ENCODE measurements at places on chromosomes 7 and 10.

GRCh38 chr10:71603150-71603549 lies 116.4 kb downstream of the C10orf105 start:
- no peak for DNase-seq

DNA sequence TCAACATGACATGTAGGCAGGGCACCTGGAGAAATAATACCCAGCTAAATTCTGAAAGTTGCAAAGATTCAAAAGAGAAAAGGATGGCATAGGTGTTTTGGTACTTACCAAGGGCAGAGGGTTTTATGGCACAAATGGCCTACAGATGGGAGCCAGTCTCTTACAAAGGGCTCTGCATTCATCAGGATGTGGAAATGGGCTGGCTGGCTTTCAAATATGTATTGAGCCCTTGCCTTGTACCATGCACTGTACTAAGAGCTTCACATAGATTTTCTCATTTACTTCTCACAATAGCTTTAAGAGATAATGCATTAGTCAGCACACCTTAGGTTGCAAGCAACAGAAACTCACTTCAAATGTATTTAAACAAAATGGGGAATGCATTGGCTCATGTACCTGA lies 327.1 kb downstream of the BICC1 start:
- DNase-seq: no peak

DNA sequence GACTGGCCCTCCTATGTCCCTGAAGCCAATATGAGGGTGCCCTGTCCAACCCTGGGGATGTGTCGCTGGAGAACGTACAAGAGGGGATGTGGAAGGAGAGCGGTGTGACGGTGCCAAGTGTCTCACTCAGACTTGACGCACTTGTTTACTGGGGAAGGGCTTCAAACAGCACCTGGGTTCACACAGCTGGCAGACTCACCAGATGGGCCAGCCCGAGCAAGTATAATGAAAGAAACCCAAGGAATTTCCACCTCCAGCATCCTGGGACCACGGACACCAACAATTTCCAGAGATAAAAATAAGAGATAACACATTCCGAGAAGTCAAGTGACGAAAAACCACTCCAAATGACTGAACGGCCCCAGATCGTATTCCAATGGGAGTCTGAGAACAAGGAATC lies 5.3 kb downstream of the ATP5MF start:
- no peak for DNase-seq

GRCh38 chr10:72265508-72265907 lies 8.2 kb upstream of the DDIT4 start:
- no peak for DNase-seq

DNA sequence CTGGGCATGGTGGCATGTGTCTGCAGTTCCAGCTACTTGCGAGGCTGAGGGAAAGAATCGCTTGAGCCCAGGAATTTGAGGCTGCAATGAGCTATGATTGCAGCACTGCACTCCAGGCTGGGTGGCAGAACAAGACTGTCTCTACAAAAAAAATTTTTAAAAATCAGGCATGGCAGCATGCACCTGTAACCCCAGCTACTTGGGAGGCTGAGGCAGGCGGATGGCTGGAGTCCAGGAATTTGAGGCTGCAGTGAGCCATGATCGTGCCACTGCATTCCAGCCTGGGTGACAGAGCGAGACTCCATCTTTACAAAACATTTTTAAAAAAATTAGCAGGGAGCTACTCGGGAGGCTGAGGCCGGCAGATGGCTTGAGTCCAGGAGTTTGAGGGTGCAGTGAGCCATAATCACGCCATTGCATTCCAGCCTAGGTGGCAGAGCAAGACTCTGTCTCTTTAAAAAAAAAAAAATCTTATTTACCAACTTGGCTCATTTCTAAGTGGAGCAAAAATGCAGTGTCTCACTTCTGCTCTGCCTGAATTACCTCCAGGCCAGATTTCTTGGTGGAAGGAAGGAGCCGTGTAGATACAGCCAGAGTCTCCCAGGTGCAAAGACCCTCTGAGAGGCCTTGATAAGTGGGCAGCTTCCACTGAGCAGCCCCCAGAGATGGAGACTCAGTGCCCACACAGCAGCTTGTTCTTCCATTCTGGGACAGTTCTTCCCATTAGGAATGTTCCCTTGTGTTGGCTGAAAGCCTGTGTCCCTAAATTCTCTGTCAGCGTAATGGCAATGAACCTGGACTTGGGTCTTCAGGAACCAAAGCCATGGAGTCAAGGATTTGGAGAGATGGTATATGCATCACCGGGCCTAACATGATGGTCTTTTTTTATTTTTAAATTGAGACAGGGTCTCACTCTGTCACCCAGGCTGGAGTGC lies 30.0 kb downstream of the GTF2IRD1 start:
- DNase-seq: no peak

DNA sequence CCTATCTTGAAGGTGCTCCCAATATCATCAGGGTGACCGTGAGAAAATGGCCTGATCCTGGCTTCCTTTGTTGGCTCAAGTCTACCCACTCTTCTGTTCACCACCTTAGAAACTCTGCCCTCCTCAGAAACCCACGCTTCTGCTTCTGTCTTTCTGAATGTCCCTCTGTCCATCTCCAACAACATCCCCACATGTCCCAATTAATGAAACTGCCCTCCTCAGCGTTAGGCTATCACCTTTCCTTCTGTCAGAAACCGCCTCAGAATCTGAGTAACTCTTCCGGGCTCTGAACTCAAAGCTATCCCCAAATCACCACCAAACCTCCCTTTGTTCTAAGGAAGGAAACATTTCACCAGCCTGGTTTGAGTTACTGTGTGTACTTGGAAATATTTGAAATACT lies 315.8 kb upstream of the ZNF32 start:
- no peak for DNase-seq

DNA sequence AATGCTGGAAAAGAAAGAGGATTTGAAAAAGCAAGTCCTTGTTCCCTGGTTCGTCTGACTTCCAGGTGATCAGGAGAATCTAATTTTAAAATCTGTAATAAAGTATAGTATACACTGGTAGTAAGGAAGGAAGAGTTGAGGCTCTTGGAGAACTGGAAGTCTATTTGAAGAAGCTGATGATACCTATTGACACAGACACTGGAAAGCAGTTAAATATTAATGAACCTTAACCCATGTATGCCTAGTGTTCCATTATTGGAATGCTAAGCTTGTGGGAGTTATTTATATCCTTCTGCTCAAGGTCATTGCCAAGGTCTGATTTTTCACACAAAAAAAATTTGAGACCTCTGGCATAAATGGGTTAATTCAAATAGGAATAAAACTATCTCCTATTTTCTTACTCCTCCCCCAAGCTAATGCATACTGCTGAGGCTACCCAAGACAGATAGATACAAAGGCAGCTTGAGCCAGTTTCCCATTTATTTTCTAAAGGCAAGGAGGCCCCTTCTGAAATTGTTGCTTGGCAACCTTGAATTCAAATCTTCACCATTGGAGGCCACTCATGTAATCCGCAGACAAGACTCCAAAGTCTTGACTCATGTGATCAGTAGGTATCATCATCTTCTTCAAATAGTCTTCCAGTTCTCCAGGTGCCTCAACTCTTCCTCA lies 110.2 kb downstream of the FZD1 start:
- no peak for DNase-seq

- no peak for DNase-seq
These were observed 61.7 kb downstream of the AUTS2 start for GRCh38 chr7:69659983-69660382.

DNA sequence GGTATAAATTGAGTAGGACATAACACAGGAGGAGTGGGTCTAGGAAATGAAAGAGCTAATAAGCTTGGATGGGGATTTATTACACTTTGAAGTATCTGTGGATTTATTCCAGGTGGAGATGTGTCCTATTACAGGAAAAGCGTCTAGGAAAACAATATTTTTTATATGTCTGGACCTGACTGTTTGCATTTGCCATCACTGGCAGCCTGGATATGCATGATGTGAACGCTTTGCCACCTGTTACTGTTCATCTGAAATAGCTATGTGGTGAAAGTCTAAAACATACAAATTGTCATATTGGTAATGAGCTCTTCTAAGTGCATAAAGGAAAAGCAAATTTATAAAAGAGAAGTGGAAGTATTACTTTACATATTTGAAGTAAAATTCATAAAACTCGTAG lies 31.6 kb upstream of the AGMO start:
- no peak for DNase-seq

DNA sequence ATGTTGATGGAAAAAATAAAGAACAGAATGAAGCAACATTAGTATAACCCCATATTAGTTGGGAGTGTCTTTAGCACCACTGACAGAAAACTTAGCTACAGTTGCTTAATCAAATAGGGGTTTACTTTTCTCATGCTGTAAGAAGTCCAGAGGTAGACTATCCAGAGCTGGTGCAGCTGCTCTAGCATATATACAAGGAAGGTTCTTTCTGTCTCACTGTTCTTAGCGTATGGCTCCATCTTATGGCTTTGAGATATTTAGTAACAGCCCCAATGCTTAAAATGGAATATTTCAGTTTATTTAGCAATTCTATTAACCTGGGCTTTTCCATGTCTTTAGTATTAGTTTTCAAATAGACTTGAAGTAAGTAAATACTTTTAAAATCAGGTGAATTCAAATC lies 15.2 kb upstream of the WNT2 start:
- no peak for DNase-seq

GRCh38 chr7:145382762-145383161 lies 546.9 kb upstream of the TPK1 start:
- no peak for DNase-seq

DNA sequence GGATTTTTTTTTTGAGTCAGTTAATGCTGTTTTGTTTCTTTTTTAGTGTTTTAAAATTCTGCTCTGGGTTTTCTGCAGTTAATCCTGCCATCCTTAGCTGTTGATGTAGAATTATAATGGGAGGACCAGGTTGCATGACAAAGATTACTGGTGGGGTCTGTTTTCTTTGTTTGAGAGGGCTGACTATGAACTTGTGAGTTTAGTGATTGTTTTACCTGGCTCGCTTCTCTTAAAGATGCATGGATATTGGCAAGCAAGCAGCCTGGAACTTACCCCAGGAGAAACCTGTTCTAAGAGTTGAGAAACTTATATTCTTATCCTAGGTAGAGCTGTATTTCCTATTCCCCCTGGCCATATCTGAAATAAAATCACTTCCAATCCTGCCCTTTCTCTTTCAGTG lies 727.8 kb downstream of the GRM8 start:
- DNase-seq: no peak
